ENCODE measurements at places on chromosomes 13 and 19. TPM values are rescaled to one million over a fixed set of nuclear protein-coding genes. Genes with fewer than 3 reads are reported as not detected.

Gene PGLYRP2
- total RNA-seq: 0.05 TPM

DNA sequence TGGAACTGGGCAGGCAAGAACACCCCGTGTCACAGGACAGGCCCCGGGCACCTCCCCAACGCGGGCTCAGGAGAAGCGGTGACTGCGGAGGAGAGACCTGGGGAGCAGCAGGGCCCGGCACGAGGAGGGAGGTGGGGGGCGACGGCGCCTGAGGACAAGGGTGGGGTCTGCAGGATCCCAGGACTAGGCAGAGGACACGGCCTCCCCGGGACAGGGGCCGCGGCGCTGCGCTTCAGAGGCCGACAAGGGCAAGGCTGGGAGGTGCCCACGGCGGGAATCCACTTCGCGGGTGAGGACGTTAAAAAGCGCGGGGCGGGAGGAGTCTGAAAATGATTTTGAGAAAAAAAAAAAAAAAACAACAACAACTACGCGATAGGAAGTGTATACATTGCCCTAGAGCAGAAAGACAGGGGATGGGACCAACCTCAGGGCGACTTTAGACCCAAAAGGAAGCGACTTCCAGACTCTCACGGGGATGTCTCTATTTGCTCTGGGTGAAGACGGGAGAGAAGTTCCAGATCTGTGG, 44.9 kb downstream of the ZNF611 start:
- no peak for DNase-seq

Gene USHBP1
- total RNA-seq: 75.9 TPM

Gene CRYL1
- 48.5 TPM for total RNA-seq

DNA sequence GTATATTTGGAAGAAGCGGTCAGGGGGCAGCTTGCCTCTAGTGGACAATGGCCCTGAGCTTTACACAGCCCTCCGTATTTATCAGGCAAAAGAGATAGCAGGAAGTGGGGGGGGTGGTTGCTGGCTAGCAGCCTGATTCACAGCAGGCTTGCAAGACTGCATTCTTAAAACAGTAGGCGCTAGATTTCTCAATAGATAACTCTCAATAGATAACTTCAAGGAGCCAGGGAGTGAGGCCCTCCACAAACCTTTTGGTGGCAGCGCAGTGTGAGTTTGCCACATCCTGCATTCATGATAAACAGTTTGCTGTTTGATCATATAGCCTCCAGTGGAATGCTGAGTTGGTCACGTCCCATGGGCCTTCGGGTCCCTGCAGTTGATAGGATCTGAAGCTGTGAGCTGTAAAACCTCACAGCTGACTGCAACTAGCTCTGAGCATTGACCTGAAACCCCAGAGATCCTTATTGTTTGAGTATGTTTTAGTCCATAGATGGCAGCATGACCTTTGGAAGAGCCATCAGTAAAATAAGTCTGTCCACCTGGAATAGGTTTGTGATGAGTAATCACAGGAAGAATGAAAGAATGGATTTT, 12.2 kb downstream of the FPR3 start:
- DNase-seq: no peak

GRCh38 chr19:39166571-39167391, 30.0 kb upstream of the NCCRP1 start:
- DNase-seq: peak; percentile 27

Gene CYP2F1
- total RNA-seq: not detected

GRCh38 chr13:38730332-38730731, 43.5 kb downstream of the FREM2 start:
- no peak for DNase-seq

DNA sequence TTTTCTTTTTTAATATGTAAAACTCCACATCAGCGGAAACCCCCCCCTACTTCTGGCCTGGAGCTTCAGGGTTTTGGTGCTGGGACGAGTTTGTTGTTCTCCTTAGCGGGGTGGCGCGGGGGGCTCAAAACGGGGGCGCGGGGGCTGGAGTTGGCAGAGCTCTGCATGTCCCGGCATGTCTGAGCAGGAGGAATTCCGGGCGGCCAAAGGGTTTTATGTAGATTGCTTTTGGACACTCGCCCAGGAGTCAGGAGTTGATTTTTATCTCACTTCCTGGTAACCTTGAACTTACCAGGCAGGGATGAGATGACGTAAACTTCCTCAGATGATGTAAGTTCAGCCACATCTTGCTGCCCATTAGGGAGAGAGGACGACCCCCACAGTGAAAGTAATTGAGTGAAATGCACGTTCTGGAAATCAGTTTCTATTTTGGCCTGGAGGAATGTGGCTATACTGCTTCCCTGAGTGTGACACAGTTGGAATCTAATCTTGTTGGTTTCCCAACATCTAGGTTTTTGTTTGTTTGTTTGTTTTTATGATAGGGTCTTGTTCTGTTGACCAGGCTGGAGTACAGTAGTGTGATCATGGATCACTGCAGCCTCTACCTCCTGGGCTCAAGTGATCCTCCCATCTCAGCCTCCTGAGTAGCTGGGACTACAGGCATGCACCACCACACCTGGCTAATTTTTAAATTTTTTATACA, 21.0 kb upstream of the GDF15 start:
- peak; percentile 100 for DNase-seq

DNA sequence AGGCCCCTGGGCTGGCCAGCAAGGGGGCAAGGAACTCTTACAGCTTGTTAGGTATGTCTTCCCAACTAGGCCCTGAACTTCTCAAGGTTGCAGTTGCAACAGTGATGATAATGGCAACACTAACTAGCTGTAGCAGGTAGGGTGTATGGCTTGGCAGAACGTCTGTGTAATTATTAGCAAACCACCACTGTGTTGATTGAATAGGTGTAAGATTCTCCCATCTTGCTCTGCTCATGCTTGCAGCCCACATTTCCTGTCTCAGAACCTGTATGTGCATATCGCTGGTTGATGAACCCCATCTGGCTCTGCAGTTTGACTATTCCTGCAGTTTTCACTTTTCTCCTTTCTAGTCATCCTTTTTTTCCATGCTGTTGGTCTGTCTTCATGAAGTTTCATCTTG, 178.8 kb downstream of the KATNAL1 start:
- no peak for DNase-seq

DNA sequence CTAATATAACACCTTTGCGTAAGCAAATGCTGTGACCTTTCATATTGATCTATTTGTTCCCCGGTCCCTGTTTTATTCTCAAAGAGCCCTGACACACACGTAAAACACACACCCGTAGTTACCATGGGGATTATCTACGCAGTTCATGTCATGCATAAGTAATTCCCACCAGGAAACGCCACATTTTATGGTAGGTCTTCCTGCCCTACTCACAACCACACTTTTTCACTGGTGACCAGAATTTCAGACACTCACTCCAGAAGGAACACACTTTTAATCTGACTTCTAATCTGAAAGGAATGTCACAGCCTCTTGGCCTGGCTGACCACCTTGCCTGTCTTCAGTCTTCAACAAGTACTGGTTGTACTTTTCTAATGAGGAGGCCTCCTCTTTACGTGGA, 46.8 kb downstream of the SLC7A1 start:
- peak; percentile 93 for DNase-seq

DNA sequence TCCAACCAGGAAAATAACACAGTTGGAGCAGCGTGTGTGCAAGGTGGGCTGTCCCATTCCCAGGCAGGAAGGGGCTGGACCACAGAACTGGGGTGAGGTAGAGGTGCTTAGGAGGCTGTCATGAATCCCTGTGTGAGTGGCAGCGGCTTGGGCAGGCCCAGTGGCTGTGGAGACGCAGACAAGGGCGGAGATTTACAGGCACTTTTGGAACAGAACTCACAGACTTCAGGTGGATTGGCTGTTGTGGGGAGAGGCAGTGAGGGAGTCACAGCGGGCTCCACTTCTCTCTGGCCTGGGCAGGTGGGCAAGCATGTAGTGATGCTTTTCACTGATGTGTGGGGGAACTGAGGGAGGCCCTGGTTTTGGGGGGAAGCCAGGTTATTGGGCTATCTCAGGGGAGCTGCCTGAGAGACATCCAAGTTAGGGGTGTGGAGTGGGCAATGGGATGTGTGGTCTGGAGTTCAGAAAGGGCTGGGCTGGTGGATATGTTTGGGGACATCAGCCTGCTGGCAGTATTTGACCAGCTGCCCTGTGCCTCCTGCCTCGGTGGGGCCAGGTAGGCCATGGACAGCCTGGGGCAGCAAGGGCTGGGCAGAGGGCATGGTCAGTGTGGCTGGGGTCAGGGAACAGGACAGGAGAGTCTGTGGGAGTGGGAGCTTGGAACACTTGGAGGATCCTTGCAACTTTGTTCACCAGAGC, 27.0 kb upstream of the ZNF492 start:
- DNase-seq: no peak

DNA sequence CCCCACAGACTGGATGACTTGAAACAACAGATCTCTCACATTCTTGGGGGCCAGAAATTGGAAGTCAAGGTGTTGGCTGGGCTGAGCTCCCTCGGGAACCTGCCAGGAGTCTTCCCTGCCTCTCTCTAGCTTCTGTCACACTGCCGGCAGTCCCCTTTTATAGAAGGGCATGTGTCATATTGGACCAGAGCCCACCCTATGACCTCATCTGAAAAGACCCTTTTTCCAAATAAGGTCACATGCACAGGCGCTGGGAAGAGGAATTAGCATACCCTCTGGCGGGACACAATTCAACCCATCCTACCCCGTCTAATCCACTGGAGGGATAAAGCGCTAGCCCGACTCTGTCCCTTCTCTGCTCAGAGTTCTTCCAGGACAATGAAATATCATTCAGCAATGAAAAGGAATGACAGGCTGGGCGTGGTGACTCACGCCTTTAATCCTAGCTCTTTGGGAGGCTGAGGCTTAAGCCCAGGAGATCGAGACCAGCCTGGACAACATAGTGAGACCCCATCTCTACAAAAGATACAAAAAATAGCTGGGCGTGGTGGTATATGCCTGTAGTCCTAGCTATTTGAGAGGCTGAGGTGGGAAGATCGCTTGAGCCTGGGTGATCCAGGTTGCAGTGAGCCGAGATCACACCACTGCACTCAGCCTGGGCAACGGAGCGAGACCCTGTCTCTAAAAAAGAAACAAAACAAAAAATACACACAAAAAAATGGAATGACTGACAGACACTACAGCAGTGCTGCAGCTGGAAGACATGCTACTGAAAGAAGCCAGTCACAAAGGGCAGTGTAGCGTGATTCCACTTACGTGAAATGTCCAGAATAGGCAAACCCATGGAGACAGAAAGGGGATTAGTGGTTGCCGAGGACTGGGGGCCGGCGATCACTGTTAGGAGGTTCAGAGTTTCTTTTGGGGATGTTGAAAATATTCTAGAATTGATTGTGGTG, 28.5 kb downstream of the MEIS3 start:
- DNase-seq: no peak

DNA sequence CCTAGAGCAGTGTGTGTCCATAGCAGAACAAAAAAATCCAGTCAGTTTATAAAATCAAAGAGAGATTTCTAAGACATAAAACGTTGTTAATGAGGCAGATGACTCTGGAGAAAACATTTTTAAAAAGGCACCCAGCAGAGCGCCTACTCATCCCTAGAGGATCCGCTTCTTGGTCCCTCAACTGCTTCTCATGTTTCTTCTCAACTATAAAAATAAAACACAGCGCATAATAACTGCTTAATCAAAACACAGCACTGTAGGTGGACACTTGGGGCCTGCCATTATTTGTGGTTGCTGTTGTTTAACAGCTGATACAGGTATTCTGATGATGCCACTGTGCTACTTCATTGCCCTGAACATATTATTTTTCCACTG, 347.9 kb downstream of the FGF9 start:
- no peak for DNase-seq

GRCh38 chr13:72983085-72983768, 75.6 kb upstream of the KLF5 start:
- DNase-seq: no peak

- DNase-seq: peak; percentile 19
Observed at GRCh38 chr13:31629085-31629780, 110.1 kb upstream of the RXFP2 start.

GRCh38 chr19:35861640-35862160, 5.0 kb downstream of the KIRREL2 start:
- no peak for DNase-seq

DNA sequence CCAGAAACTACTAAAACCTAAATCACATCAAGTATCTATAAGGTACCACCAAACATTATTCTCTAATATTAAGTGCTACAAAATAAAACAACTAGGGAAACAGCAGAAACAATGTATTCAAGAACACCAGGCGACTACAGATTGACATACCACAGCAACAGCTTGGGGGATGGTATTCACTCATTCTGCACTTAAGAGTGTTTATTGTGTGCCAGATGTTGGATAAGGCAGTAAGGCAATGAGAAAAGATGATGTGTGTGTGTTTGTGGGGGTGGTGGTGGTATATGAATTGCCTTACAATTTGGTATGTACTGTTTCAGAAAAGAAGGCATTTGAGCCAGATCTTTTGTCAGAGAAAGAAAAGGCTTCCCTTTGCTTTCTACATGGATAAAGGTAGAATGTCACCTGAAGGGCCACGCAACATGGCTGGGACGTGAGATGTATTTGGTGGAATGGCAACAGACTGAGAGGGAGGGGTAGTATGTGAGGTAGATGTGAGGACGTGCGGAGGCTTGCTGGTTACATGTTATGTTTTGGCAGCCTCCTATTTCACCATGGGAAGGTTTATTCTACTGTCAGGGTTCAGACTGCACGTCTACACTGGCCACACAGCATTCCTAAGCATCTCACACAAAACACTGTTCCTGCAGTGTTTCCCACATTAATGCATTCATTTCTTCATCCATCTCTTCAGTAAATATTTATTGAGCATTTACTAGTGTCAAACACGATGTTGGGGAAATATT, 300.7 kb downstream of the KLF12 start:
- DNase-seq: no peak

DNA sequence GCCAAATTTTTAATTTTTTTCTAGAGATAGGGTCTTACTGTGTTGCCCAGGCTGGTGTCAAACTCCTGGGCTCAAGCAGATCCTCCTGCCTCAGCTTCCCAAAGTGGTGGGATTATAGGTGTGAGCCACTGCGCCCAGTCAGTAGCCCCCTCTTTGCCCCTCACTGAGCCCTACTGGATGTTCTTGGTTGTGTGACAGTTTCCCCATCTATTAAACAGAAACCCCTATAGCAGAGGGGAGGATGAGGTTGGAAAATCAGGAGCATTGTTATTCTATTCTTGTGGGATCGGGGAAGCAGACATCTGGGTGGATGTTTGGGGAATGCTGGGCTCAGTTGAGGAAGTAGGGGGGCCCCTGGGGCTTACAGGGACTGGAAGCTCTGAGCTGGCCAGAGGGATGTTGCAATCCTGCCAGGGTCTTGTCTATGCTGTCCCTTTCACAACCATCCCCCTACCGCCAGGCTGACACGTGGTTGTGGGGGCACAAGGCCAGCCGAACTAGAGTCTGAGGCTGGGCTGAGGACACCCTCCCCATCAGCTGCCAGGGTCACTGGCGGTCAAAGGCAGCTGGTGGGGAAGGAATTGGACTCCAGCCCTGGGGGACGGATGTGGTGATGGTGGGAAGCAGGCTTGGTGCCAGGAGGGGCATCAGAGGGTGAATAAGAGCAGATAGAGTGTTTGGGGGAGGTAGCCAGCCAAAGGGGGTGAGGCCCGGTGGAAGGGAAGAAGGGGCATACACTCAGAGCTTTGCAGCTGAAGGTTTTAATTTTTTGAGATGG, 10.9 kb downstream of the APOC1 start:
- DNase-seq: no peak

DNA sequence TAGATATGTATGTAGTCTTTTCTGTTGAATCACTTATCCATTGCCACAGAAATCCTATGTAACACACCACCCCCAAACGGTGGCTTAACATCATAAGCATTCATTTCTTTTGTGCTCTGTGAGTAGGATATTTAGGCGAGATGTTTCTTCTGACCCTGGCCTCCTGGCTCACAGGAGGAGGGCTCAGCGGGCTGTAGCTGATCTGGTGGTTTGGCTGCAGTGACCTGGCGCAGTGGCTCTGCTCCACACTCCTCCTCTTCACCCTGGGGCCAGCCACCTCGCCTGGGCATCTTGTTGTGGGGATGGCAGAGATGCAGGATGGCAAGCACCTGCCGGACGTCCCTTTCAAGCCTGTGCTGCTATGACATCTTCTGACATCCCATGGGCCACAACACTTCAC, 147.1 kb upstream of the IRS2 start:
- DNase-seq: no peak
